Testis (tissue), 5 donors: ENCODE measurements at places on chromosomes 2 and 18.

GRCh38 chr2:12821656-12822055, 104.9 kb downstream of the TRIB2 start:
- no peak for DNase-seq

DNA sequence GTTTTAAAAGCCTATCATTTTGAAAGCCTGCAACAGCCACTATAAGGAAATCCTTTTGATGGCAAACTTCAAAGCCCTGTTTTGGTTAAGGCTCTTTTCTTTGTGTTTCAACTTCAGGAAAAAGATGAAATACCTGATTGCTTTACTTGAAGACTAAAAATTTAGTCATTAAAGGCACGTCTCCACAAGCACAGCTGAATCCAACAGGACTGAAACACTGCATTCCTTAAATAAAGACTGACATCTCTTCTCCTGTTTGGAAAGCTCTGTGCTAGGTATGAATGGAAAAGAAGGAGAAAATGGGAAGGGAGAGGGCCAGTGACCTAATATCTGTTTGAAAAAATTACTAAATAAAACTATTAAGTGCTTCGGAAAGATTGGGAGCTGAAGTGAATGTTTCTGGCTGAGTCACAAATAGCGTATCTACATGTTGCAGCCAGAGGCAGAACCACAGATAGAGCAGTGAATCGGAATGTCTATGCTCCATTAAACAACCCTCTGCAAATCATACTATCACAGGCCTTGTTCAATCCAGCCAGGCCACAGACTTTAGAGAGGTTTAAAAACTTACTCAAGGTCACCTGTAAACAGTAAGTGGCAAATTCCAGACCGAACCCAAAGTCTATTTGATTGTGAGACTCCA, 21.1 kb upstream of the RALBP1 start:
- DNase-seq: no peak

DNA sequence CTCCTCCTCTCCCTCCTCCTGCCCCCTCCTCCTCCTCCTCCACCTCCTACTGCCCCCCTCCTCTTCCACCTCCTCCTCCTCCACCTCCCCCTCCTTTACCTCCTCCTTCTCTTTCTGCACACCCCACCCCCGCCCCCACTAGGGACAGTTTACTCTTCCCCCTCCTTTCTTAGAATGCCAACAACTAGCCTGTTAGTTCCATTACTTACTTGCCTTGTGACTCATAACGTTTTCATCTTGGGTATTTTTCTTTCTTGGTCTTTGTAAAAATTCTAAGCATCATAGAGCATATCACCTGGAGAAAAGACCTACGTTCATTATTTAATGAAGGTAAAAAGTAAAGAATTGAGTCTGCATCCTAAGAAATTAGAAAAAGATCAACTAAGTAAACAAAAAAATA, 165.3 kb downstream of the NEDD4L start:
- no peak for DNase-seq

DNA sequence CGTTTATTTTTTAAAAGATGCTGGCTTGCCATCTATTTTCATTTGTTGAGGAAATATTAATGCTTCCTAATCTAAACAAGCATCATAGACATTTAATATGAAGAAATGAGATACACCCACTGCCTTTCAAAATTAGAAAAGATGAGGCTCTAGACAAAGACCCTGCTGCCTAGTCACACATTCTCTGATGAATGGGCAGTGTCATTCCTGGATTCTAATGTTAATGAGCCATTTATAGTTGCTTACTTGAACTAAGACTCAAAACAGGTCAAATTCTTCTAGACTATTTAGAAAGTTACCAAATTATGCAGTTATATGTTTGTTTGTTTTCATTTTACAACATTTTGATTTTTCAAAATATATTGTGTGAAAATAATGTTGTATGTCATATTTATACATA, 237.6 kb downstream of the CDH7 start:
- no peak for DNase-seq

- DNase-seq: no peak
These were observed 192.2 kb upstream of the PXDN start for GRCh38 chr2:1936427-1936980.

DNA sequence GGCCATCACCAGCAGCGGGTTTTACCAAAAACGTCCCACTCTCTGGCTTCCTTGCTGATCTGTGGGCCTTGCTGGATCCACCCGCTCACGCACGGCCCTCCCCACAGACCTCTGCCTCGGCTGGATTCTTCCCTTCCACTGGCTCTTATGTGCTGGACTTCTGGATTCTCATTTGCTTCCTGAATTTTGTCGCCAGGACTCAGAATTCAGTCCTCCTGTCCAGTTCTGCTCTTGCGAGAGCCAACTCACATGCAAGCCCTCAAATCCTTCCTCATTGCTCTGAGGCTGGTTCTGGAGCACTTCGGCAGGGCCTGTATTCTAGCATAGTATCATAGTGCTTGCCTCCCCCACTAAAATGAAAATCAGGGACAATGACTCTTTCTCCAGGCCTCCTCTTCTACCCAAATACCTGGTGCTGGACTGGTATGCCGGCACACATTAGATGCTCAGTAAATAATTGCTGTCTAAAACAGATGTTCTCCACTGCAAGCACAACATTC, 115.5 kb downstream of the ATL2 start:
- DNase-seq: no peak

GRCh38 chr2:202624133-202624532, 10.6 kb upstream of the FAM117B start:
- DNase-seq: no peak

- no peak for DNase-seq
These were observed 352.3 kb downstream of the INSIG2 start for GRCh38 chr2:118440404-118441098.

GRCh38 chr2:220057916-220058315, 430.5 kb downstream of the SLC4A3 start:
- no peak for DNase-seq

GRCh38 chr18:55579501-55580270, 8.3 kb downstream of the TCF4 start:
- no peak for DNase-seq

DNA sequence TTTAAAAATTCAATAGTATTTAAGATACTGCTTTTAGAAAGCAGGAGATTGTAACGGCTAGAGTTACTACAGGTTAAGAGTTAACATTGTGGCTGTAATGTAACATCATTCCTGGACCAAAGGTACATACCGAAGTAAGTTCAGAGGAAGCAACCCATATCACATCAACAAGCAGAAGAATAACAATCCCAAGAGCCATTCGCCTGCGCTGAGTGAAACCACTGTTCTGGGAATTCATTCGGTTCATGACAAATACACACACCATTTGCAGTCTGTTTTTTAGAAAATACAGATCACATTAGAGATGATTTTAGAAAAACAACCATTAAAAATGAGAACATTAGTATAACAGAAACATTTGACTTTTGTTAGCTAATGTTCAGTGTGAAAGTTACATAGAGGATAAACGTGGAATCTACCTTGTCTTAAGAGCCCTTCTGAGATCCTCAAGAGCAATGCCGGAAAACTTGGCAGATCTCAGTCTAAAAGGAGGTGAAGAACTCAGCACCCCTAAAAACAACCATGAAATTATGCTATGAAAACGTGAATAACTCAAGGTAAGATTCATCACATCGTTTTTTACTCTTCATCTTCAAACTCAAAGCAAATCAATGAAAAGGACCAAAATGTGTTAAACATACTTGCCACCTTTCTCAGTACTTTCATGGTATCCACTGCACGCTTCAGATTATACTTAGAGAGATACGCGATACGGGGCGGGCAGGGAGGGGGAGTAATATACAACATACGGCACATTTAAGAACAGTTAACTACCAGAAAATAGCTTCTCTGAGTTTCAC, 1.2 kb downstream of the SLC35F5 start:
- peak; percentile 30 for DNase-seq

DNA sequence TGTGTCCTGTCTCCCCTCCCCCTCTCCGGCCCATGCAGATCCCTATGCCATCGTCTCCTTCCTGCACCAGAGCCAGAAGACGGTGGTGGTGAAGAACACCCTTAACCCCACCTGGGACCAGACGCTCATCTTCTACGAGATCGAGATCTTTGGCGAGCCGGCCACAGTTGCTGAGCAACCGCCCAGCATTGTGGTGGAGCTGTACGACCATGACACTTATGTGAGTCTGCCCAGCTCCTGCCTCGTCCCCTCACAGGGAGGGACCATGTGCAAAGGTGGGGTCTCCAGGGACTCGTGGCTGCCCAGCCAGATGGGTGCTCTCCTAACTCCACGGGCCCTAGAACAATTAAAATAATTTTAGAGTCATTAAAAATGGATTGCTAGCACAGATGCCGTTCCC, 145.2 kb downstream of the DYSF start:
- DNase-seq: no peak

GRCh38 chr2:211306929-211307328, 750.5 kb downstream of the CPS1 start:
- no peak for DNase-seq

DNA sequence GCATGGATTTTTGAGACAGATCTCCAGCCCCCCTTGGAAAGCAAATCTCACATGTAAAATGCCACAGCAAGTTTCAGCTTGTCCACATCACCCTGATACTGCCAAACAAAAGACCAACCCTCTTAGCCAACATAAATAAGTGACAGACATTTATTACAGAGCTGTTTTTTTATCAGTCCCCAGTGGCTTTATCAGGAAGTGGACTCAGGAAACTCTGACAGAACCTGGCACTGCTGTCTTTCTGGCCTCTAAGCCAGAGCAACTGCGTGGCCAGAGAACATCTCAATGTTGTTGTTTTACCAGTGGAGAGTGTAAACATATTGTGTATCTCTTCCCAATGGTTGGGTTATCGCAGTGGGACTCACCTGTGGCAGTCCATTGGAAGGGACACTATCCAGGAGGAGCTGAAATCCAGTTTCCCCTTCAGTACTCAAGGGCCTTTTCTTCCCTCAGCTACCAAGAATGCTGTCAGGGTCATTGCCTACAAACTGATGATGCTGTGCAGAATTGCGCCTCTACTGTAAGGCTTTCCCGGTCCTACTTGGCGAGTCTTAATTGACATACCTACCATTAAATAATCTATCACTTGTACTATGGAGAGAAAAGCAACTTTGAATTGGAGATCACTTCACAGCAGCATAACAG, 22.0 kb downstream of the SLC14A1 start:
- no peak for DNase-seq

DNA sequence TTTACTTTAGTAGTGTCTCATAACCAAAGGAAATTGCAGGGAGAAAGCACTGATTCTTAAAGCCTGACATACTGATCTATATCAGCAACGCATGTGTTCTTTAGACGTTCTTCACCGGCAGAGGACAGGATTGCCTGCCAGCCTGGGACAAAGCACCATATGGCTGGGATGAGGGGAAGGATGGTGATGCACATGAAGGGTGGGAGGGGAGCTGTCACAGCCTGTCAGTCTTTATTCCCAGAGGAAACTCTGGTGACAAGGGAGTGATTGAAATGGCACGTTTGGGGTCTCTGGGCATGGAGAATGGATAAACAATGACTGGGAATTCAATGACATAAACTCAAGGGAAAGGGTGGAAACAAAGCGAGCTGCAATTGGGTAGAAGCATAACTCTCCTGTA, 808.1 kb downstream of the DCC start:
- no peak for DNase-seq

DNA sequence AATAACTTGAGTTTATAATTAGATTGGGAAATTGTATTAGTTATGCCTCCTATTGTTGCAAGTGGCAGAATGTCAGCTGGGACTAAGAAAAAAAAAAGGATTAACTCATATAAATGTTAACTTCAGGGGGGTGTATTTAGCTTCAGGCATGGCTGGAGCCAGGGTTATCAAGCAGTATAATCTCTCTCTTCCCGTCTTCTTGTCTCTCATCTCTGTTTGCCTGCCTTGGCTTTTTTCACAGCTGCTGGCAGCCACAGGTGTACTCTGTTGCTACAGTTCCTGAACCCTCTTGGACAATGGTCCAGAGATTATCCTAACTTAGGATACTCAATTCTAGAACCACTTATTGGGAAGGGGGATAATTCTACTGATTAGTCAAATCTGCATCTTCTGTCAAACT, 370.7 kb upstream of the MEX3C start:
- no peak for DNase-seq

DNA sequence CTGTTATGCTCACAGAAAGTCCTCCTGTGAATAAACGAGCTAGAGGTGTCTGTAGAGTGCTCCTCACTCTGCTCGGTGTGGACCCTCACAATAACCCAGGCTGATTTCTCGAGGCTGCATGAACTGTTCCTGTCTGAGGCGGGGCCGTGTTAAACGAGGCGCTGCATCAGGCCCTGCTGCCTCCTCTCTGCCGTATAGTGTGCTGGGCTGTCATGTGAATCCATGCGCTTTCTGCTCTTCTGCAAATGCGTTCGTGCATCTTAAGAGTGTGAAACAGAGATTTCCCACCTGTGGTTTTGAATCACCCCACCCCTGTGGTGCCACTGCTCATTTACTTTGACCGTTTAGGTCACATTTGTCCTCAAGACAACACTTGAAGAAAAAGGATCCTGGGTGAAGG, 26.2 kb downstream of the TRAF3IP1 start:
- no peak for DNase-seq

GRCh38 chr2:16645088-16645487, 20.5 kb downstream of the CYRIA start:
- DNase-seq: no peak

DNA sequence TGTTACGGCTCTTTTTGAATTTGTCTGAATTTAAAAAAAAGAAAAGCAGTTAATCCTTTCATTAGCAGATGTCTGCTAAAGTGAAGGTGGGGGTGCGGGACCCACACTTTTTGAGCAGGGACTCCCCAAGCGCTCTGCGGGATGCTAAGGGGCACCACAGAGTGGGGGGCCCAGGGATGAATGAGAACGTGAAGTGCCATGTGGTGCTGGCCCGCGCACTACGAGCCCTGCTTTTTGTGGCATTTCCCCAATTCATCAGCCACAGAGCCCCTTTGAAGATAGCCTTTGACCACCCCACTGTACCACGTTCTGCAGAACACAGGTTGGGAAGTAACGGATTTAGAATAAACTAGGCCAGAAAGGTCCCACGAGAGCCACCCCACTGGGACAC, 28.6 kb downstream of the HS1BP3 start:
- no peak for DNase-seq

GRCh38 chr2:100394111-100394641, 23.3 kb downstream of the CHST10 start:
- DNase-seq: no peak

- no peak for DNase-seq
These were observed 33.6 kb upstream of the RND3 start for GRCh38 chr2:150520887-150521664.

GRCh38 chr18:2410688-2411087, 160.6 kb downstream of the METTL4 start:
- no peak for DNase-seq
